ENCODE measurements at places on chromosomes 5 and 9.

GRCh38 chr9:6978591-6978990 is 220.8 kb downstream of the KDM4C start:
- DNase-seq = no peak

GRCh38 chr5:178204935-178205748 is 809 bp downstream of the HNRNPAB start:
- peak; percentile 56 for DNase-seq

DNA sequence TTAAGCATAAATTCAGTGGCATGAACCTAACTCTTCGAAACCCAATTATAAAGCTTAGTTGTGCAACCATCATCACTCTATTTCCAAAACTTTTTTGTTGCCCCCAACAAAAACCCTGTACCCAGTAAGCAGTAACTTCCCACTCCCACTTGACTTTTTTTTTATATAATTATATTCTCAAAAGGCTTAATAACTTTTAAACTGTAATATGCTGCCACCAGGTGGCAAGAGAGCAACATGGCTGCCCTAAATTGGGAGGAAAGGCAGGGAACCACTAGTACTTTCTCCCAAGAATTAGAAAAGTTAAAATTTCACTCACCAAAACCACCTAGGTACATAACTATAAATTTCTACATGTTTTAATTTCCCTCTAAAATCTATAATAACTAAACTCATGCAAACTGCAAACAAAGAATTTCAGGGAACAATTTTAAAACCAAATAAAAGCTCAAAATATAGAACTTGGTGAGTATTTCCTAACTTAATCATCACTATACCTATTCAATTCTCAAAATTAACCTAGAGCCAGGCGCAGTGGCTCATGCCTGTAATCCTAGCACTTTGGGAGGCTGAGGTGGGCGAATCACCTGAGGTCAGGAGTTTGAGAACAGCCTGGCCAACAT is 50.2 kb upstream of the RNF38 start:
- no peak for DNase-seq

- no peak for DNase-seq
Measured at GRCh38 chr9:34177593-34178435, 1.0 kb upstream of the UBAP1 start.

DNA sequence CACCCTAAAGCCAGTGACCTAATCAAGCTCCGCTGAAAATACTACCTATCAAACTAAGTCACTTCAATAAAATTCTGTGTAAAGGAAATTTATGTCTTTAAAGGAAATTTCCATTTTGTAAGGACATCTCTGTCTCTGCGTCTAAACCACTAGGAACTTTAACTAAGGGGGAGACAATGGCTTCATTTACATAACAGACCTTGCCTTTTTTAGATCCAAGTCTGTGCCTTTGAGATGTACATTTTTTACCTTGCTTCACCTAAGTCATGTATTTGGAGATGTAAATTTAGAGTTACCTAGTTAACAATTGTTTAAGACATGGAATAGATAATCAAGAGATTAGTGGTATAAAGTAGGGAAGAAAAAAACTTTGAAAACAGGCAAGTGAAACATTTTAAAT is 10.2 kb upstream of the GLT6D1 start:
- DNase-seq = no peak

DNA sequence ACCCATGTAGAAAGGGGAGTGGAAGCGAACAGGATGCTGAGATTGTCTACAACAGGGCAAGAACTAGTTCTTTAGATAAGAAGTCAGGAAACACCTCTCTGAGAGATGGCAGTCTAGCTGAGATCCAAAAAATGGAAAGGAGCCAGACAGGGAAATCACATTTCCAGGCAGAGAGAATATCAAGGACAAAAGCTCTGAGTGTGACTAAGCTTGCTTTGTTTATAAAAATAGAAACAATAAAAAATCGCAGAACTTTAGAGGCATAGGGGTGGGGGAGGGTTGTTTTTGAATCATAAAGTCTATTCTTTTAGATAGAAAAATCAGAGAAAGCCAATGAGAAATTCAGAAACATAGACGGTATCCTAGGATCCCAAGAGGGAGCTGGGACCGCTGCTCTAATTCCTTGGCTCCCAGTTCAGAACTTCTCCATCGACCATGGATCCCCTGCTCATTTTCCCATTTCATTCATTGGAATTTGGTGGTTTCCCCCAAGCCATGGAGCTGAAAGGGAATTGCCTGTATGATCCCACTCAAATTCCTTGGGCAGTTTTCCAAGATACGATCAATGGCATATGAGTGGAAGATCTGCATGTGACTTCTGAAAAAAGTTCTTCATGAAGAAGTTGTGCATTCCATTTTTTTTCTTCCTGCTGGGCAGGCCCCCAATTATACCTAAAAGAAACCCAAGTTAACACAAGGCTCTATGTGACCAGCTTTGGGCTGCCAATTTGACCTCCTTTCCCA is 182.0 kb downstream of the GRIA1 start:
- no peak for DNase-seq

DNA sequence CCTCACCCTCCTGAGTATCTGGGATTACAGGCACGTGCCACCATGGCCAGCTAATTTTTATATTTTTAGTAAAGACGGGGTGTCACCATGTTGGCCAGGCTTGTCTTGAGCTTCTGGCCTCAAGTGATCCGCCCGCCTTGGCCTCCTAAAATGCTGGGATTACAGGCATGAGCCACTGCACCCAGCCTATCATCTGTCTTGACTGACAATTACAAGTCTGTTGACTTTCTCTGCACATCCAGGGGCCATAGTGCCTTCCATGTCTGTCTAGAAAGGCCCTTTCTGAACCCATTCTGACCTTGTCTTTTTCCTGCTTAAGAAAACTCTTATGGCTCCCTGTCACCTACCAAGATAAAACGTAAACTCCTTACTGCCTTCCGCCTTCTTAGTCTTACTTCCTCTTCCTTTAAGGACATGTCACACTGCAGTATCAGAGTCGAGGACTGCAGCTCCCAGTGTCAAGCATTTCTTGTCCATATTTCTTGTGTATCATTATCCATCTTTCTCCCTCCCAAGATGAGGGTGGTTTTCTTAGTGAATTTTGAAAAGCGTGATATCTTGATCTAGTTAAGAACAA is 49.9 kb upstream of the SHB start:
- DNase-seq = no peak

- DNase-seq = no peak
Measured at GRCh38 chr5:172473427-172473826, 19.1 kb upstream of the SH3PXD2B start.

DNA sequence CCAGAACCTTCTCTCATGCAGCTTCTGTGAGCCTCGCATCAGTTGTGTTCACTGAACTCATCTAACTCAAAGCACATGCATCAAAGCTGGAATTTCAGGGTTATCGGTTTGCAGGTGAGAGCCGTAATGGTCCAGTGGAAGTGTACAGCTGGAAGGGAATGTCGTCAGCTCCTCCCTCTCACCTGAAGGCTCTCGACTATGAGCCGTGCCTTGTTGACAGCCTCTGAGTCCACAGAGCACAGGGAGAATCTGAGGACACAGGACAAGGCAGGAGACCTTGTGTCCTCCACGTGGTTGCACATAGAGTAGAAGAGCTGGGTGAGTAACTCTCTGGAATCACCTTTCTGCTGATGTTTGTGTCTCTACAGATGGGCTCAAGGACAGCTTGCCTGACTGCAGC is 38.8 kb downstream of the PROP1 start:
- DNase-seq = no peak

DNA sequence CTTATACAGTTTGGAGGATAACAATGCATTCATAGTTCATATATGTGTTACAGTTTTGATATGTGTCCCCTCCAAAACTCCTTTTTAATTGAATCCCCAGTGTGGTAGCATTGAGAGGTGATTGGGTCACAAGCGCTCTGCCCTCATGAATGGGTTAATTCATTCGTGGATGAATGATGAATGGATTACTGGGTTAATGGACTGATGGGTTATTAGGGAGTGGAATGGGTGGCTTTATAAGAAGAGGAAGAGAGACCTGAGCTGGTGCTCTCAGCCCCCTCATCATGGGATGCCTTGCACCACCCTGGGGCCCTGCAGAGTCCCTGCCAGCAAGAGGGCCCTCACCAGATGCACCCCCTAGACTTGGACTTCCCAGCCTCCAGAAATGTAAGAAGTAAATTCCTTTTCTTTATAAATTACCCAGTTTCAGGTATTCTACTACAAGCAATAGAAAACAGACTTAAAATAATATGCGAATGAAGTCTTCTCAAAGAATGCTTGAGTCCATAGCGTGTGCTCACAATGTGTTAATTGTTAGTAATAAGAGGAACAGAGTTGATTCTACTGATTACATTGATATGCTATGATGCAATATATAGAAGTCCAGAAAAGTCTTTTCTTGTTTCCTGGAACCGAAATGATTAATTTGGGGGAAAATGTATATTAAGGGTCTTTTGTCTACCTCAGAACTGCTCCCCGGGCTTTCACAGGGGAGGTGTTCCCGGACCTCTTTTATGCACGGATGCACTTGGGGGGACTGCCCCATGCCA is 190.2 kb downstream of the ERCC6L2 start:
- no peak for DNase-seq

GRCh38 chr9:75930730-75931321 is 40.4 kb downstream of the PCSK5 start:
- DNase-seq = no peak
